Fibroblast of skin of left biceps (primary cell): ENCODE measurements at places on chromosomes 12 and 14.

GRCh38 chr12:120884644-120885043 is 19.5 kb downstream of the SPPL3 start:
- no peak for DNase-seq

- DNase-seq: no peak
Observed at GRCh38 chr12:47107446-47107845, 27.7 kb upstream of the AMIGO2 start.

DNA sequence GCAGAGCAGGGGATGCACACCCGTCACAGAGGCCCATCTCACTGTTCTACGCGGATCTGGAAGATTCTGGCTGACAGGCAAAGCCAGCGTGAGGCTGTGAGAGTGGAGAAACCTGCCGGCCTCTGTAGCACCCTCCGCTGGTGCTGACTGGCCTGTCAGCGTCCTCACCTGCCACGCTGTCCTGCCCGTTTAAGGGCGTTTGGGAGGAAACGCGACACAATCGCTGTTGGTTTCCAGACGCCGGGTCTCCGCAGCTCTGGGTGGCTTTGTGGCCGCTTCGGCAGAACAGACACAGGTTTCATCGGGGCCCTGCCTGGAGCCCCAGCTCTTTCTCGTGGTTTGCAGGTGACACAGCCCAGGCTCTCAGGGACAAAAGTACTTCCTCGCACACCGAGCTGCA is 70.6 kb downstream of the NOC4L start:
- DNase-seq: no peak

GRCh38 chr14:103121846-103122584 is 1.2 kb upstream of the TNFAIP2 start:
- DNase-seq: peak; percentile 73

GRCh38 chr12:1761857-1762256 is 58.5 kb upstream of the LRTM2 start:
- no peak for DNase-seq

DNA sequence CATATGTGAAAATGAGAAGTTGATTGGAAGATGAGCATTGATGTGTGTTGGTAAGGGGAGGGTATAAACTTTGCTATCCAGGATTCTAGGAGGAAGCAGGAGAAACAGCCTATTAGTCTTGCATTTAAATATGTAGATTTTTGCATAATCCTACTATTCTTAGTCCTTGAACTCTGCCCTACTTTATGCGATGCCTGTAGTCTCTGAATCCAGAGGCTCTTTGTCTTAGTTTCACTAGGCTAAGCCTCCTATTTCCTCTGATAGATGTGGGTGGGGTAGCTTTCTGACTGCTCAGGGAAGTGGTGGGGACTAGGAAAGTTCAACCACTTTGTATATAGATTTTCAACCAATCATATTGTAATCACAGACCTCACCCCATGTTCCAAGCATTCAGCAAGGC is 49.5 kb upstream of the KCNC2 start:
- DNase-seq: no peak

- no peak for DNase-seq
Observed at GRCh38 chr12:75428767-75429166, 37.9 kb downstream of the GLIPR1L2 start.

DNA sequence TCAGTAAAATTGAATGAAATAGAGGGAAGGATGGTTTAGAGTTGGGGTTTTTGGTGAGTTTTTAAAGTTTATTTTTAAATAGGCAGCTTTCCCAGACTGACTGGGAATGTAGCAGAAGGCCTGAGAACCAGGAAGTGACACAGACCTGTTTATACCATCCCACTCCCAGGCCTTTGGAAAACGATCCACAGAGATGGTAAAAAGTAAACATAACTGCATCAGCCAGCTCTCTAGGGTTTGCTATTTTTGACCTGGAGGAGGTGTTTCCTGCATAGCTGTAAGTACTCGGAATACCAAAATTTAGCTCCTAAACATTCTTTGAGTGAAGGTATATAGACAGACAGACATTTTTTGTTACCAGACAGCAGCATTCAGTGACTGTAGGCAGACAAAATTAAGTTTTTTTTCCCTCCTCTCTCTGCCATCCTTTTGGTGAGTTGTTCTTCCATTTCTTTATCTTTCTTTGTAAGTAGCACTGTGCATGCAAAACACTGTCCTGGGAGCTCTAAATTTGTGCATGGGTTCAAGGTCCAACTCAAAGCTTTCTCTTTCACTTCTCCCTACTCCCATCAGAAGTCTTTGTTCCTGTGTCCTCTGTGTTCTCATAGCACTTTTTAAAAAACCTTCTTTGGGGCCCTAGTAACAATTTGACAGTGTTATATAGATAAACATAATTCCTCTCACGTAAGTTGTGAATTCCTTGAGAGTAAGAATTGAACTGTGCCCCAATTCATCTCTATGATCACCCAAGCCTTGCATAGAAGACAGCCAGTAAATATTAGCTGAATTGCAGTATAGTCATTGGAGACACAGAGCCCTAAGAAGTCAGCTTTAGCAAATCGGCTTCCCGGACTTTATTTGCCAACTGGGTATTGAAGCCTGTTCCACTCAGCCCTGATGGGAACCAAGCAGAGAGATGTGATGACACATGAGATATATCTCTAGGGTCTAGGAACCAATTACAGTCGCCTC is 37.4 kb downstream of the SUSD6 start:
- DNase-seq: no peak

DNA sequence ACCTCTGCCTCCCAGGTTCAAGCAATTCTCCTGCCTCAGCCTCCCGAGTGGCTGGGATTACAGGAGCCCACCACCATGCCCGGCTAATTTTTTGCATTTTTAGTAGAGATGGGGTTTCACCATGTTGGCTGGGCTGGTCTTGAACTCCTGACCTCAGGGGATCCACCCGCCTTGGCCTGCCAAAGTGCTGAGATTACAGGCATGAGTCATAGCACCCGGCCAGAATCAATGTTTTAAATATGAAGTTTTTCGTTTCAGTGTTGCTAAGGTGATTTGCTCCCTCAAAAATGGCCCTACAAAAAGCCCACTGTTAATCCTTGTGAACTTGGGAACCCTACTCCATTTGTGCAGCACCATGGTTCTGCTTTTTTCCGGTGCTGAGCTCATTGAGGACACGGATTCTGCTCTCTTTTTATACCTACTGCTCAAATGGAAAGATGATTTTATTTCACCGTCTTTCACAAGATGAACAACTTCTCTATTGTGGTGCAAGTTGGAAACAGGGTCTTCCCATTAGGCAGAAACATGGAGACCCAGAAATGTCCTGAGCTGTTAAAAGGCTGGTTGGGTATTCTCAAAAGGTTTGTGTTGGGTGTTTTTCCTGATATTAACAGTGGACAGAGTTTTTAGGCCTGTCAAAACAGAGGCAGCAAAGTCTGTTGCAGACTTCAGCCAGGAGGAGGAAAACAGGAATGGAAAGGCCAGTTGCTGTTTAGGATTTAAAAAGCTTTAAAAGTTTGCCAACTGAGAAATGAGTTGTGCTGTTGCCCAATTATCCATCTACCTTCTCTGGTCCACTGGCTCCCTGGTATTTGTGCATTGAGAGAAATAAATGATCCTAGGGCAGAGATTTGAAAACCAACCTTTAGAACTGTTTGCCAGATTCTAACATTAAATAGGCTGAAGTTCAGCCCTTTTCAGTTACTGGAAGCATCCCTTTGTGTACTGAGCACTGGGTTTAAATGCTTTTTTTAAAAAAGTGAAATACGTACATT is 85.8 kb downstream of the ATP23 start:
- DNase-seq: no peak

DNA sequence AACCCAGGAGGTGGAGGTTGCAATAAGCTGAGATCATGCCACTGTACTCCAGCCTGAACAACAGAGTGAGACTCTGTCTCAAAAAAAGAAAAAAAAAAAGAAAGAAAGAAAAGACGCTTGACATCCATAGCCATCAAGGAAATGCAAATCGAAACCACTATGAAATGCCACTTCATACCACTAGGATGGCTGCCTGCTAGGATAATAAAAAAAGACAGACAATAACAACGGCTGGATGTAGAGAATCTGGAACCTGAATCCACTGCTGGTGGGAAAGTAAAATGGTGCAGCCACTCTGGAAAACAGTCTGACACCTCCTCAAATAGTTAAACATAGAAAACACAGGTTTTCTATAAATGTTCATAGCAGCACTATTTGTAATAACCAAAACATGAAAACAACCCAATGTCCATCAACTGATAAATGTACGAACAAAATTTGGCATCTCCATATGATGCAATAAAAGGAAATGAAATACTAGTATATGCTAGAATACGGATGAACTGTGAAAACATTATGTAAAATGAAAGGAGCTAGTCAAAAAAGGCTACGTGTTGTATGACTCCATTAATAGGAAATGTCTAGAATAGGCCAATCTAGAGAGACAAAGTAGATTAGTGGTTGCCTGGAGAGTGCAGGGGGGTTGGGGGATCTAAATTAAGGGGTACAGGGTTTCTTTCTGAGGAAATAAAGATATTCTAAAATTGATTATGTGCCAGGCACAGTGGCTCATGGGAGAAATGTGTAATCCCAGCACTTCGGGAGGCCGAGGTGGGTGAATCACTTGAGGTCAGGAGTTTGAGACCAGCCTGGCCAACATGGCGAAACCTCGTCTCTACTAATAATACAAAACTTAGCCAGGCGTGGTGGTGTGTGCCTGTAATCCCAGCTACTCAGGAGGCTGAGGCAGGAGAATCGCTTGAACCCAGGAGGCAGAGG is 9.7 kb downstream of the WSB2 start:
- no peak for DNase-seq

- DNase-seq: no peak
Observed at GRCh38 chr14:90578283-90578985, 181.6 kb downstream of the CALM1 start.

GRCh38 chr14:59511916-59512575 is 27.7 kb downstream of the JKAMP start:
- DNase-seq: no peak

DNA sequence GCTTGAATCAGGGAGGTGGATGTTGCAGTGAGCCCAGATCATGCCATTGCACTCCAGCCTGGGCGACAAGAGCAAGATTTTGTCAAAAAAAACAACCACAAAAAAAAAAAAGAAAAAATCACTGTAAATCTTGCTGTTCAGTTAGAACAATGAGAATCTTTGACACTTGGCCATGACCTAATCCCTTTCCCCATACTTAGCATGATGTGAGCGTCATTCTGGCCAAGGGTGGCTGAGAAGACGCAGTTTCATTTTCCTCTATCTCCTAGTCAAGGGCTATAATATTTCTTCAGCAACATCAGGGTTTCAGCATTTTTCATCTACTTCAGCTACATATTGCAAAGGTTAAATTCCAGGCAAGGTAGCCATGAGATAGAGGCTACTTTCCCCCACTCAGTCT is 599.4 kb upstream of the MDGA2 start:
- DNase-seq: no peak

DNA sequence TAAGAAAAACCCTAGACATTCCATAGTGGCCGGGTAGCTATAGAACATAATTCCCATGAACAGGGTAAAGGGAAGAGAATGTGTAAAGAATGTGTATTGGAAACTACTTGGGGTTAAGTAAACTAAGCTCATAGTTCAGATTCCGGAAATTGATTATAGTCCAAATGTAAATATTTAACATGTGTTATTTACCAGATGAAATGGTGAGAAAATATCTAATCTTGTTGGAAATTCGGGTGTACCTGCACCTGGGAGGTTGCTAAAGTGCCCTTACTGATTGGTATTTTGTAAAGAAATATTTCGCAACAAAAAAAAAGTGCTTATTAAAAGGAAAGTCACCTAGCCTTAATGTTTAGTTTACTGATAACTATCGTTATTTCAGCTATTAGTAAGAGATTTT is 14.4 kb downstream of the RASSF9 start:
- no peak for DNase-seq

DNA sequence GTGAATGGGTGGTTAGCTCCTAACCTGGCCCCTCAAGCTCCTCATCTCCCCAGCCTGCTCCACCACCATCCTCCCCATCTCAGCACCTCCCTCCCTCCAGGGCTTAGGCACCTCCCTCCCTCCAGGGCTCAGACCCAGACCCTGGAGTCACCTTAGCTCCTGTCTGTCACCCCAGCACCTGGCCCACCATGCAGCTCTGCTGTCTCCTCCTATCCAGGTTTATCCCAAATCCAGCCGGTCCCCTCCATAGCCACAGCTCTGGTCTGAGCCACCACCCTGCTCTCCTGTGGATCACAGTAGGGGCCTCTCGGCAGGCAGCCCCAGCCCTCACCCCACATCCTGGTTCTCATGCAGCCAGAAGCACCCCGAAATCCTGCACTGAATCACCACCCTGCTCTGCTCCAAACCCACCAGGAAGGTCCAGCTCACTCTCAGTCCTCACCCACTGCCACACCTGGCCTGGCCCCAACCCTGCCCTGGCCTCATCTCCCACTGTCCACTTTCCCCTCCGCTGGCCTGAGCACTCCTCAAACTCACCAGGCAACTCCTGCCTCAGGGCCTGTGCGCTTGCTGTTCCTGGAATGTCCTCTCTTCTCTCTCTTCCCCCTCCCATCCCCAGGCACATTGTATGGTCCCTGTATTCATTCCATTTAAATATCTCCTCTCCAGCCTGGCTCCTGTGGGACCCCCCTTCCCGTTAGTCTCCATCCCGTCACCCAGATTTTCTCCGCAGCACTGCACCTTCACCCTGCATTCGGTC is 62.6 kb downstream of the DIO3 start:
- no peak for DNase-seq

DNA sequence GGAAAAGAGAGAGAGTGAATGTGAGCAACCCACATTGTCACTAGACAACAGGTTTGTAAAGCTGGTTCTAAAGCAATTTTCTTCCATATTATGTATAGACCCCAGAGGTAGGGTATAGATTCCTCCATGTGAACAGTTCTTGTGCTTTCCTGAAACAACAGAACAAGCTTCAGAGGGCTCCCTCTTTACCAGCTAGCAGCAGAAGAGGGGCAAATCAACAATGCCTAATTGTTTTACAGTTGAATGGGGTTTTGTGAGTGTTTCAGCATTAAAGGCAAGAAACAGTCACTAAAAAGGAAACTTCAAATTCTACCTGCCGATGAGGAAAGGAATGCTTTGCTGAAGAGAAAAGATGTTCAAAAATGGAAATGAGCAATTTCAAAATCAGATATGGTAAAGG is 341.2 kb upstream of the KITLG start:
- no peak for DNase-seq

- DNase-seq: no peak
Observed at GRCh38 chr12:109188108-109188712, 71.8 kb downstream of the ACACB start.

DNA sequence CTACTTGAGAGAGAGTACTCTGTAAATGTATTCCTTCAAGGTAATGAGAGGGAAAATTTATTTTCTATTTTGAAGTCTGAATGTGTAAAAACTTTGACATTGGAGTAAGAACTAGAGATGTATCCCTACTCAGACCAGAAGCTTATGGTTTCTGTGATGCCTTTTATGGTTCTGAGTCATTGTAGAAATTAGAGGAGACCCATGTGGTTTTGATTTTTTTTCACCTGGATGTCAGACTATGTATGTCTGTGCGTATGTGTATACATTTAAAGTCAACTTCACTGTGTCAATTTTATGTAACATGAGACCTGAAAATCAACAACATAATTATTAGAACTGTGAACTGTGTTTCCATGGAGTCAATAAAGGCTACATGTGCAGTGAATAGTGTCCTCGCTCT is 302.0 kb downstream of the TRHDE start:
- DNase-seq: peak; percentile 9

DNA sequence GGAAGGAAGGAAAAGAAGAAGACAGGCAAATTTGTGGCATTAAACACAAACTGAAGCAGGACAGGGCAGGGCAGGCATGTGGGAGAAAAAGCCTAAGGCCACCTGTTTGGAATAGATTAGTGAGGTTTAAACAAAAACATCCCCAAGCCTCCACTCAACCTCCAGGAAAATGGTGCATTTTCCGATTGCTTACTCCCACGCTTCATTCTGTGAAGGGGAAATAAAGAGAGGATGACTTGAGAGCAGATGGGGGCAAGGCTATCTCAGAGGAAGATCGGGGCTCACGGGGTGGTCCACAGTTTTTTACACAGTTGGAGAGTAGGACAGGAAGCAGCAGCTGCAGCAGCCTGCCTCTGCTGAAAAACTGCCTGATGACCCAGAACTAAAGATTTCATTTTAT is 250.9 kb downstream of the DUSP6 start:
- no peak for DNase-seq
